A673 (cell line): ENCODE measurements at places on chromosomes 7 and 10.

- no peak for DNase-seq
Observed at GRCh38 chr7:64433590-64433989, 119.8 kb downstream of the ZNF736 start.

DNA sequence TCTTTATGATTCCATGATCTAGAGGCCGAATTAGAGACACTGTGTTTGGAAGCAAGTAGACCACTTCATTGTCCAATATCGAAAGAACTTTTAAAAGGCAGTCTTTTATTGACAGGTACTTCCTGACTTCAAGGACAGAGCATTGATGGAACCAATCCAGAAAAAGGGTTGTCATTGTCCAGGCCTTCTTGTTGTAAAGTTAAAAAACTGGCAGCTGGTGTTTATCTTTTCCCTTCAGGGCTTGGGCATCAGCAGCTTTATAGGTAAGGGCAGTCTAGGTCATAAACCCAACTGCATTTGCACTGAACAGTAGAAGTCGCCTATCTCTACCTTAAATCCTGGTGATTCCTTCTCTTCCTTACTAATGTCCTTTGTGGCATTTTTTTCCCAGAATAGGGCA lies 95.6 kb downstream of the ST7 start:
- no peak for DNase-seq

DNA sequence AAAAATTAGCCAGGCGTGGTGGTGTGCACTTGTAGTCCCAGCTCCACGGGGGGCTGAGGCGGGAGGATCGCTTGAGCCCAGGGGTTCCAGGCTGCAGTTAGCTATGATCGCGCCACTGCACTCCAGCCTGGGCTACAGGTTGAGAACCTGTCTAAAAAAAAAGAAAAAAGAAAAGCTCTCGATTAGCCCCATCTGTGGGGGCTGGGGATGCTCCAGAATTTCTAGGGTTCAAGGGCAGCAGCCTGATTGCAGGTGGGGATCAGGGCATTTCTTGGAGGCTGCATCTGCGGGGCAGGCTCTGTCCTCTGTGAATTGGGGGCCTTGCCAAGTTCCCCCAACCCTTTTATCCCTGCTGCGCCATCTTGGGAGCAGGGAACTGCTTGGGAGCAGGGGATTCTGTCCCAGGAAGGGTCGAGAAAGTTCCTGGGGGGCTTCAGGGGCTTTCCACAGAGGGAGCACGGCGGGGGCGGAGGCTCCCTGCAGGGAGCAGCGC lies 651 bp upstream of the ARPC1A start:
- DNase-seq = peak; percentile 17

GRCh38 chr10:50361946-50362345 lies 110.6 kb upstream of the ASAH2 start:
- peak; percentile 27 for DNase-seq

- DNase-seq = no peak
Observed at GRCh38 chr10:132888898-132889490, 53.4 kb downstream of the CFAP46 start.

GRCh38 chr7:107009846-107010203 lies 34.7 kb upstream of the PRKAR2B start:
- DNase-seq = no peak

DNA sequence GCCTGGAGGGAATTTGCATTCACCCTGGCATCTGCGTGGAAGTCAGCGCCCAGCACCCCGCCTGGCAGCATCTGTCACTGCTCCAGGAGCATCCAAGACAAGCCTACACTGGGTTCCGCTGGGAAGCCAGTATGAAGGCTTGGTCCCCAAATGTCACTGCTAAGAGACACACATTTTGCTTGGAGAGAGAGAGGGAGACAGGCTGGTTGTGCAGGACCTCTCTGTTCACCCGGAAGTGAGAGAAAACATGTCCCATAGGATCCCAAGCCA lies 119.5 kb downstream of the SEC23IP start:
- DNase-seq = no peak

DNA sequence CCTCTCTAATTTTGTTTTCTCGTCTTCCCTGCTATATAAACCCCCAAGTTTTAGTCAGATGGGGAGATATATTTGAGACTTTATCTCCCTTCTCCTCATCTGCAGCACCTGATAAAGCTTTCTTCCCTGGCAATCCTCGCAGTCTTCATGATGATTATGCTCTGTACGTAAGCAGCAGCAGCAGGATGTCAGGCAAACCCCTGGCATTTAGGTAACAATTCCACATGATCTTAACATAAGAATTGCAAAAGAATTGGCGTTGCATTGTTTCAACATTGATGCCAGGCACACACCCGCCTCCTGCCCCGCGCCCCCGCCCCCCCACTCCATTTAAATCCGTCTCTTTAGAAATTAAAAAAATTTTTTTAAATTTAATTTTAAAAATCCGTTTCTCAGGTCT lies 6.1 kb downstream of the PKD1L1 start:
- no peak for DNase-seq

DNA sequence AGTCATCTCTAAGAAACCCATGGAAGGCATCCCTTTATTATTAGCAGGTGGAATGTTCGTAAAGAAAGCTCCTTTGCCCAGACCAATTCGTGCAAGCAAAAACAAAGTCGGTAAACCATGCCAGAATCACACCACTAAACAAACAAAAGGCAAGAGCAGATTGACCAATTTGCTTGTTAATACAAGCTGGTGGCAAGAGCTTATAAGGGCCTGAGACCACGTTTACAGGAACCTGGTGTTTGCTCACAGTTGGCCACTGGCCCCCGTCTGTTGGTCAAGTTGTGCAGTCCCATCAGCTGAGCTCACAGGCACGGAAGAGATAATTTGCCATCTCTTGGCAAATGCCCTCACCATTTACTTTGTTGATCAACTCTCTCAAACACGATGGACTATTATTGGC lies 342.2 kb upstream of the MKI67 start:
- DNase-seq = no peak

GRCh38 chr7:156217803-156218202 lies 405.5 kb upstream of the SHH start:
- DNase-seq = no peak

DNA sequence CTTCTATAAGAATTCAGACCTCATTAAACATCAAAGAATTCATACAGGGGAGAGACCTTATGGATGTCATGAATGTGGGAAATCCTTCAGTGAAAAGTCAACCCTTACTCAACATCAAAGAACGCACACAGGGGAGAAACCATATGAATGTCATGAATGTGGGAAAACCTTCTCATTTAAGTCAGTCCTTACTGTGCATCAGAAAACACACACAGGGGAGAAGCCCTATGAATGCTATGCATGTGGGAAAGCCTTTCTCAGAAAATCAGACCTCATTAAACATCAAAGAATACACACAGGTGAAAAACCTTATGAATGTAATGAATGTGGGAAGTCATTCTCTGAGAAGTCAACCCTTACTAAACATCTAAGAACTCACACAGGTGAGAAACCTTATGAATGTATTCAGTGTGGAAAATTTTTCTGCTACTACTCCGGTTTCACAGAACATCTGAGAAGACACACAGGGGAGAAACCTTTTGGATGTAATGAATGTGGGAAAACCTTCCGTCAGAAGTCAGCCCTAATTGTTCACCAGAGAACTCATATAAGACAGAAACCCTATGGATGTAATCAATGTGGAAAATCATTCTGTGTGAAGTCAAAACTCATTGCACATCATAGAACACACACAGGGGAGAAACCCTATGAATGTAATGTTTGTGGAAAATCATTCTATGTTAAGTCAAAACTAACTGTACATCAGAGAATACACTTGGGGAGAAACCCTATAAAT lies 24.1 kb downstream of the ZNF37A start:
- DNase-seq = no peak

GRCh38 chr10:110788620-110789385 lies 82.9 kb upstream of the PDCD4 start:
- DNase-seq = no peak

- DNase-seq = no peak
Observed at GRCh38 chr10:47222461-47222860, 77.5 kb upstream of the GDF10 start.

DNA sequence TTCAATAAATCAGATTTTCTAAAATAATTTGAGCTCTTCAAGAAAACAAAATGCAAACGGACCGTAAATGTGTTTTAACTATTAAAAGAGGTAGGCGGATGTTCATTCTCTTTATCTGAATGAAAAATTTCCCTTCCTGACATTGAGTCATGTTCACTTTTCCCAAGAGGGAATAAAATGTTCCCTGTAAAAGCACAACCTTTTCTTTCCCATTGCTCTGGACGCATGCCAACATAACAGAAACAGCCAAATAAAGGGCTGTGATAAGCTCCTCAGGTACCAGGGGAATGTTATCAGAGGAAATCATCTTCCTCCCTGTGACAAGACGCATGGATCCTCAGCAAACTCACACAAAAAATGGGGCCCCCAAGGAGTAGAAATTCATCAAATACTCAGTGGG lies 251.8 kb downstream of the MTERF1 start:
- peak; percentile 68 for DNase-seq

DNA sequence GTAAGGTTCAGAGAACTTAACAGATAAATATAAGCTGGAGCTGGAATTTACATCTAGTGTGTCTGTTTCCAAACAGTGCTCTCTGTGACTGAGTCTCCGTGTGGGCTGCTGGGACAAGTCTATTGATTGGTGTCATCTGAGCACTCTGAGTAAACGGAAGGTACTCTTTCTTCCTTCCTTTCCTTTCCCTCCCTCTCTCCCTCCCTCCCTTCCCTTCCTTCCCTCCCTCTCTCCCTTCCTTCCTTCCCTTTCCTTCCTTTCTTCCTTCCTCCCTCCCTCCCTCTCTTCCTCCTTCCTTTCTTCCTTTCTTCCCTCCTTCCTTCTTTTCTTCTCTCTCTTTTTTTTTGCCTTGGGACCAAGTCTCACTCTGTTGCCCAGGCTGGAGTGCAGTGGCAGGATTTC lies 61.8 kb downstream of the ANKRD61 start:
- no peak for DNase-seq

DNA sequence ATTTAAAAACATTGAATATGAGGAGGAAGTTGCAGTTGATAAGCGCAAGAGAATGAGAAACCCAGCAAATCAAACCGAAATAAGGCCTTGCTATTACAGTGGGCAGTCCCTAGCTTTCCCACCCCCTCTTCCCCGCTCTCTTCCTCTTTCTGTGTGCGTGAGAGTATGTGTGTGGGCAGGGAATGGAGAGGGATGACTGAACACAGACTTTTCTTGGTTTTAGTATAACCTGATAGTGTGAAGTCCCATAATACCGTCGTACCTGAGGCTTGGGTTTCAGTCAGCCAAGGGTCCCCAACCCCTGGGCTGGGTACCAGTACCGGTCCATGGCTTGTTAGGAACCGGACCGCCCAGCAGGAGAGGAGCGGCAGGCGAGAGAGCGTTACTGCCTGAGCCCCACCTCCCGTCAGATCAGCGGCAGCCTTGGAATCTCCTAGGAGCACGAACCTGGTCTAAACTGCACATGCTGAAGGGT lies 255.3 kb downstream of the CELF2 start:
- no peak for DNase-seq

- no peak for DNase-seq
Observed at GRCh38 chr7:55517191-55517633, 55.1 kb downstream of the VOPP1 start.

- DNase-seq = no peak
Observed at GRCh38 chr10:7493996-7494395, 83.2 kb upstream of the SFMBT2 start.

DNA sequence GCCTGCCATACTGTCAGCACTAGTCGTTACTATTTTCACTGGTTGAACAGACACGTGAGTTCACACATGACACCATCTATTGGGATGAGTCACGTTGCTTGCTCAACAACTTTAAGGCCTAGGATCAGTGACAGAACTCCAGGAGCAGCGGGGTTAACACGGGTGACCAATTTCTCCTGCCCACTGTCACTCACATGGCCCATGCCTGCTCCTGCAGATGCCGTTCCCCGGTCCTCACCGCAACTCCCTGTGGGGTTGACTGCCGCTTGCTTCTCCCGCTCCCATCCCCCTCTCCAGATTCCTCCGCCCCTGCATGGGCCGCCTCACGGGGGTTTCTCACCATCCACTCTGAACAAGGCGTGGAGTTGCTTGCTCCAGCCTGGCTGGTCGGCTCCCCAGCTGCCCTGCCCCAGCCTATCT lies 128.2 kb downstream of the TAX1BP1 start:
- no peak for DNase-seq

- DNase-seq = no peak
Observed at GRCh38 chr7:50952544-50952943, 169.8 kb upstream of the GRB10 start.

GRCh38 chr7:55155351-55156117 lies 136.7 kb downstream of the EGFR start:
- no peak for DNase-seq

- DNase-seq = no peak
Observed at GRCh38 chr7:13834328-13834761, 155.1 kb downstream of the ETV1 start.

GRCh38 chr10:33801705-33802104 lies 467.2 kb upstream of the NRP1 start:
- no peak for DNase-seq

DNA sequence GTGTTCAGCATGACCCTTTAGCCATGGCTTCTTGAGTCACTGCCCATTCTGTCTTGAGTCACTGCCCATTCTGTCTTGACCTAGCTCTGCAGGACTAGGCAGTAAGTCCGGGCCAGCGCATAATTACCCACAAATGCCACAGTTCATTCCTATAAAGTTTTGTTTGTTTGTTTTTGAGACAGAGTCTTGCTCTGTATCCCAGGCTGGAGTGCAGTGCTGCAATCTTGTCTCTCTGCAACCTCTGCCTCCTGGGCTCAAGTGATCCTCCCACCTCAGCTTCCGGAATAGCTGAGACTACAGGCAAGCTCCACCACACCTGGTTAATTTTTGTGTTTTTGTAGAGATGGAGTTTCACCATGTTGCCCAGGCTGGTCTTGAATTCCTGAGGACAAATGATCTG lies 32.7 kb upstream of the TARP start:
- no peak for DNase-seq

DNA sequence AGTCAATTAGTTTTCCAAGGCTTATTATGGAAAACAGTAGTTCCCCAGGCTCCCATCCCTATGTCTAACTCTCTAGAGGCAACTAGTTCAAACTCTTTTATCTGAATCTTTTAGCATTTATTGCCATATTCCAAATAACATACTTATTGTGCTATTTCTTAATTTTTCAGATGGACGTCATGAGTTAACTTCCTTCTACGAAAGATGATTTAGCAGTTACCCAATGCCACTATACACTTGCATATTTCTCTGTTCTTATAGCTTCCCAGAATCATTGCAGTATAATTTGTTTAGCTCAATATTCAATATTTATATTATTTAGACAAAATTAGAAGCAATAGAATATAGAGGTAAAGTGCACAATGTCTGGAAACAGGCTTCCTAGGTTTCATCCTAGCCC lies 52.8 kb downstream of the REEP3 start:
- no peak for DNase-seq
